ENCODE measurements at places on chromosomes 6 and 20.

- DNase-seq, result no peak
These were observed 23.1 kb downstream of the IYD start for GRCh38 chr6:150391890-150392289.

DNA sequence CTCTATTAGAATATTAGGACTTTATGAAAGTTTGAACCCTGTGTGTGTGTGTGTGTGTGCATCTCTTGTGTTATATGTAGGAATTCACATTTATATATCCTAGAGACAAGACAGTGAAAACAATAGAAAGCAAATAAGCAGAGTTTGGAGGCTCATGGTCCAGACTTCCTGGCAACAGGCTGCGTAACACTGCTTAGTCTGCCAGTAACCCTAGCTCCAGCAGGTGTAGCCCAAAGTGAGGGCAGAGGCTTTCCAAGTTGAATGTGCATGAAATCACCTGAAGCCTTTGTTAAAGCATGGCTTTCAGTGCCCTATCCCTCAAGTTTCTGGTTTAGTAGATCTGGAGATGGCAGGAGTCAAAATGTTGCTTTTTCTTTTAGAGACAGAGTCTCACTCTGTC, 569.9 kb downstream of the KIF16B start:
- DNase-seq, result no peak

DNA sequence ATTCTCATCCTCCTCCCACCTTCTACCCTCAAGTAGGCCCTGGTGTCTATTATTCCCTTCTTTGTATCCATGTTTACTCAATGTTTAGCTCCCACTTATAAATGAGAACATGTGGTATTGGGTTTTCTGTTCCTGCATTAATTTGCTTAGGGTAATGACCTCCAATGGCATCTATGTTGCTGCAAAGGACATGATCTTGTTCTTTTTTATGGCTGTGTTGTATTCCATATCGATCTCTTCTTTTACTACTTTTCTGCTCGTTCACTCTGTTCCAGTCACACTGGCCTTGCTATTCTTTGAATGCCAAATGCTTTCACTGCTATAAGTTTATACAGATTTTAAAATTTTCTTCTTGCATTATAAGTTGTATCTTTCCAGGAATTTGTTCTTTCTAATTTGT, 57.7 kb downstream of the RSPH3 start:
- no peak for DNase-seq

- DNase-seq, result no peak
These were observed 108.4 kb upstream of the PRSS16 start for GRCh38 chr6:27138837-27139755.

- DNase-seq, result no peak
These were observed 12.1 kb downstream of the VEGFA start for GRCh38 chr6:43781941-43782704.

DNA sequence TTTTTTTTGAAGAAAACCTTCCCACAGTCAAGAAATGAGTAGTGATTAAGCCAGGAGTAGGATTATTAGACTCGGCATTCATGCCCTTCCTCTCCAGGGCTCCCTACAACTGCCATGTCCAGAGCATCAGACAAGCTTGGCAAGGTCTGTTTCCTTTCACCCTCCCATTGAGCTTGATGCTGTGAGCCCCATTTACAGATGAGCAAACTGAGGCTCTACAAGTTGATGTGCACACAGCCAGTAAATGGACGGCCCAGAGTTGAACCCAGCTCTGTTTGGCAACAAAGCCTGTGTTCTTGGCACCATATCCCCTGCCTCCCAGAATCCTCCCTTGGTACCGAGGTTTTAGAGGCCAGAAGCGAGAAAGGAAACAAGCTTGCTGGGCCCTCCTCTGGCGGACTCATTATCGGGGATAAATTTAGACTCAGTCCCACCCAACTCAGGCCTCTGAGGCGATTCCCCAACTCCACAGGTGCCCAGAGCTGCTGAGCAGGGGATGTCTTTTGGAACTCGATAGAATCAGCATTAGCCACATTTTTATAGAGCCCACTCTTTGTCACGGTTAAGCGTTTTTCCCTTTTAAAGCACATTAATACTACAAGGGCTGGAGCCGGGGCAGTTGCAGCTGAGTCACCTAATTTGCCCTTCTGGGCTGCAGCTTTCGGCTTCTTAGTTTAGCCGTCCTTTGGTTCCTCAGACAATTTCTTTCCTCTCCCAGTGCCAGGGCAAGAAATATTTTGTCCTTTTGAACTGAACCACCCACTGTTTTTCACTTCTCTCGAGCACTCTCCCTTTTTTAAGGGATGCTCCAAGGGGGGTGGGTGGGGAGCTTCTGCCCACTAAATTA, 23.0 kb upstream of the NFATC2 start:
- DNase-seq, result no peak

DNA sequence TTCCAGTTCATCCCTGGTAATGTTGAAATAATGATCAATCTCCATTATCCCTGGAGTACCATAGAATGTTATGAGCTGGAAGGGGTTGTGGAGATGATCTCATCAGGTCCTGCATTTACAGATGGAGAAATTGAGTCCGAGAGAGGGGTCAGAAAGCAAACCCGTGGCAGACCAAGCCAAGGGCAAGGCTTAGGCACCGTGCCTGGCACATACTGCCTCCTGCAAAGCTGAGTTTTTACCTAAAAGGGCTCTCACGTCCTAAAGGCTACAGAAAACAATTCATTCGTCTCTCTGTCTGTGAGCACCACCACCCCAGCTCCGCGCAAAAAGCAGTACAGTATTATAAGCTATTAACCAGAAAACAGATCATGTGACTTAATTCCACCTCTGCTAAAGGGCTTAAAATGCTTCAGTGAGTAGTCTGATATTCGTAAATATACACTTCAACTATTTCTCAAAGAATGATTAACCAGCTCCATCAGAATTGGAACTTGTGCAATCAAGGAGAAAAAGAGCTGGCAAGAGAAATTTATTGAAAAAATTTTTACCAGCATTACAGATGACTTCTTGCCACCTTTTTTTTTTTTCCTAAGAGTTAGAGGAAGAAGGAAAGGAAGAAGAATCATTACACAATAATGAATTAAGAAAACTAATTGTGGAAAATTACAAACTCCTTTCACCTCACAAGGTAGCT, 3.4 kb upstream of the PARD6B start:
- no peak for DNase-seq

DNA sequence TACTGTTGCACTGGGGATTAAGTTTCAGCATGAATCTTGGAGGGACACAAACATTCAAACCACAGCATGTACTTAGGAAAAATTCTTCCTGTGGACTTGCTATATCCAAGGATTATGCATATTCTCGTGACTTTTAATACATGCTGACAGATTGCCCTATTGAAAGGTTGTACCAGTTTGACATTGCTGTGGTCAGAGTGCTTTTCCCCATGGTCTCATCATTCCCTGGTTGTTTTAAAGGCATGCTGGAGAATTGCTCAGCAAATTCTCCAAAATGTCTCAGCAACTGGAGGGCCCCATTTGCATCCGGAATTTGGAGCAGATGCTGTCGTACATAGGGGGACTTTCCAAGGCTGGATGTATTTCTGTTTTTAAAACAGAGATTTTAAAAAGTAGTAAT, 7.4 kb downstream of the HECA start:
- DNase-seq, result no peak

DNA sequence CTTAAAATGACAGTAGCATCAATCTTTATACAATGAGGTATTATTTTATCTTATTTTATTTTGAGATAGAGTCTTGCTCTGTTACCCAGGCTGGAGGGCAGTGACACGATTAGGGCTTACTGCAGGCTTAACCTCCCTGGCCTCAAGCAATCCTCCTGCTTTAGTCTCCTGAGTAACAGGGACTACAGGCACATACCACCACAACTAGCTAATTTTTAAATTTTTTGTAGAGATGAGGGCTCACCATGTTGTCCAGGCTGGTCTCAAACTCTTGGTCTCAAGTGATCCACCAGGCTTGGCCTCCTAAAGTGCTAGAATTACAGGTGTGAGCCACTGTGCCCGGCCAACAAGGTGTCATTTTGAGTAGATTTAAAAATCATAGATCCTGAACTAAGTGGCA, 125.9 kb downstream of the PDSS2 start:
- no peak for DNase-seq

GRCh38 chr20:1291191-1291741, 25.2 kb downstream of the SNPH start:
- no peak for DNase-seq

GRCh38 chr6:33820243-33820642, 16.4 kb upstream of the MLN start:
- no peak for DNase-seq

GRCh38 chr20:16063881-16064280, 509.4 kb downstream of the KIF16B start:
- DNase-seq, result no peak

- no peak for DNase-seq
These were observed at the start of gene MAP7 for GRCh38 chr6:136550330-136551071. Gene MAP7 (minus strand): TSS chr6:136550422. CDS start chr6:136550408, 14 bp downstream.

DNA sequence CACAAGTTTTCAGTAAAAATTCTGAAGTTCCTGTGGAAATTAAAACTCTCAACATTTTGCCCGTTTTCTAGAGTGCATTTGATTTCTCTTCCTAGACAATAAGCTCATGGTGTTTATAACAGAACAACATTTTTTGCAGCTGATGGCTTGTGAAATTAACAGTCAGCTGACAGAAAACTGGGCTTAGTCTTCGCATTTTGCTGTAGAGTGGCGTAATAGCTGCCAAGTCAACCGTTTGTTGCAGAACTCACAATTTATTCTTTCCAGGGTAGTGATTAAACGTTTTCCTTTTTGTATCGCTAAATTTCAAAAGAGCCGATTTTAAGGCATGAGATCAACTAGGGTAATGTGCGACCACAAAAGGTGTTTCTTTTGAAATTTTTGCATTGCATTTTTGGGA, 1.4 kb downstream of the SPO11 start:
- no peak for DNase-seq

DNA sequence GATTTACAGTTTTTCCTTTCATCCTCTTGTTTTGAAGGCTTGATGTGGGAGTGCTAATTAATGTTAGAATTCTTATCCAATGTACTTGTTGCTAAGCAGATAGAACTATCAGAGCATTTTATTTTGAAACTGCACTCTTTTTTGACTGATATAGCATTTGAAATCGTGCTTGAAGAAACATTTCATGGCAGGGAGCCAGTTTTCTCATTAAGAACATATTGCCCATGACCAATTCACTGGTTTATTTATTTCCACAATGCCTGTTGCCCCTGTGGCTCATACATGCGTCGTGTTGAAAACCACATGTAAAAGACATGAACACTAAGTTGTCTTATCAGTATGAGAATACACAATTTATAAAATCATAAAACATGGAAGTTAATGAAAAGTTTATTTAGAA, 479.7 kb upstream of the FLRT3 start:
- no peak for DNase-seq

DNA sequence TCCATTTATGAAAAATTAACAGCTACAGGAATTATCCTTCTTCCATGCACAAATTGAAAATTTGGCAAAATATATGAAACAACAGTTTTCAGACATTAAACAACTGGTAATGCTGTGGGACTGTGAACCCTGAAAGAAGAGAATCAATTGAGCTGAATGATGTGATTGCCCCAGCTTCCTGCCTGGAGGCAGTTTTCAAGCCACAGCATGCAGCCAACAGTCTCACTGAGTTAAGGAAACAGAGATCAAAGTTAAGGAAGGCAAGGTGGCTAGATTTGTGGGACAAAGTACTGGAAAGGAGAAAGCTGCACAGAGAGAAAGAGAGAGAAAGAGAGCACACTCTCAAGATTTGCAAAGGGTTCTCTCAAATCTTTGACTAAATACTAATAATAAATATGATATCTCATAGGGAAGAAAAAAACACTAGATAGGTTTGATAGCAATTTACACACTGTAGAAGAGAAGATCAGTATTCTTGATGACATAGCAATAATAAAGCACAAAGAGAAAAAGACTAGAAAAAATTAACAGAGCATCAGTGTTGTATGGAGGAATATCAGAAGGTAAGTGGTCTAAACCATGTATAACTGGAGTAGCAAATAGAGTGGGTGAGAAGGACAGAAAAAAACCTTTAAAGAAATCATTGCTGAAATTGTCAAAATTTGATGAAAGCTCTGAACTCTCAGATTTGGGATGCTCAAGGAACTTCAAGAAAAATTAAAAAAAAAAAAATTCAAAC, 70.1 kb upstream of the CNKSR3 start:
- no peak for DNase-seq

Measured in stimulated activated CD8-positive, alpha-beta memory T cell treated with anti-CD3 and anti-CD28 coated beads, Interleukin-4, amount 100 ng/mL, for 4 hours (primary cell).